ENCODE measurements at places on chromosomes 13 and 19. TPM values are rescaled to one million over a fixed set of nuclear protein-coding genes. Genes with fewer than 3 reads are reported as not detected.

CGB2 gene
- total RNA-seq, result not detected

DNA sequence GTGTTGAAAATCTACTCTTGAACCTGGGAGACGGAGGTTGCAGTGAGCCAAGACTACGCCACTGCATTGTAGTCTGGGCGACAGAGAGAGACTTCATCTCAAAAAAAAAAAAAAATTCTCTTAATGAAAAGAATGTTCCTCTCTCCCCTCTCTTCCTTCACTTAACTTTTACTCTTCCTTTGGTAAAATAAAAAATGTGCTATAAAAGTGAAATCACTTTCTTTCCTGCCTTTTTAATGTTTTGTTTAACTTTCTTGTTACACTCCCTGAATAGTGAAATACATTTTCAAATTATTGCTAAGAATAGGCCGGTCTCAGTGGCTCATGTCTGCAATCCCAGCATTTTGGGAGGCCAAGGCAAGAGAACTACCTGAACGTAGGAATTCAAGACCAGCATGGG lies 86.5 kb downstream of the DACH1 start:
- DNase-seq, result no peak

GRCh38 chr13:40774672-40775071 lies 3.7 kb upstream of the MRPS31 start:
- no peak for DNase-seq

DNA sequence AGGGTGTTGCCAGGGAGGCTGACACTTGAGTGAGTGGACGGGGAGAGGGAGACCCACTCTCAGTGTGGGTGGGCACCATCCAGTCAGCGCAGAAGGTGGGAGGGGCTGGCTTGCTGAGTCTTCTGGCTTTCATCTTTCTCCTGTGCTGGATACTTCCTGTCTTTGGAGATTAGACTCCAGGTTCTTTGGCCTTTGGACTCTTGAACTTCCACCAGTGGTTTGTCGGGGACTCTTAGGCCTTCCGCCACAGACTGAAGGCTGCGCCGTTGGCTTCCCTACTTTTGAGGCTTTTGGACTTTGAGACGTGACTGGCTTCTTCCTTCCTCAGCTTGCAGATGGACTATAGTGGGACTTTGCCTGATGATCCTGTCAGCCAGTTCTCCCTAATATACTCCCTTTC lies 4.3 kb upstream of the LENG8 start:
- no peak for DNase-seq

GRCh38 chr19:38081547-38082255 lies 142.3 kb downstream of the DPF1 start:
- DNase-seq, result no peak

DNA sequence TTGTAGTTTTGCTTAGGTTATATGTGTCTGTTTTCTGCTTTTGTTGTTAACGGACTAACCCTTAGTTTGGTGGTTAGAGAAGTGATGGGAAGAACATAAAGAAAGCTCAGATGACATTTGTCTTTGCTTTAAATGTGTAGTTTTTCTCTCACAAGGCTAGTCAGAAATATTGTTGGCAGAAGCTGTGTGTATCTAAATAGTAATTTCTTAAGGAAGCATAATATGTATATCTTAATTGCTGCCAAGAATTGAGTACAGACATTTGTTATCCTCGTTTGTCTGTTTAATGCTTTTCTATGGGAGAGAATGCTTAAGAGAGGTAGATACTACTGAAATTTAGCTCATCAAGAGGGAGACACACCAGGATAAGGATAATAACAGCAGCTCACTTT lies 2.7 kb downstream of the RGCC start:
- no peak for DNase-seq

DNA sequence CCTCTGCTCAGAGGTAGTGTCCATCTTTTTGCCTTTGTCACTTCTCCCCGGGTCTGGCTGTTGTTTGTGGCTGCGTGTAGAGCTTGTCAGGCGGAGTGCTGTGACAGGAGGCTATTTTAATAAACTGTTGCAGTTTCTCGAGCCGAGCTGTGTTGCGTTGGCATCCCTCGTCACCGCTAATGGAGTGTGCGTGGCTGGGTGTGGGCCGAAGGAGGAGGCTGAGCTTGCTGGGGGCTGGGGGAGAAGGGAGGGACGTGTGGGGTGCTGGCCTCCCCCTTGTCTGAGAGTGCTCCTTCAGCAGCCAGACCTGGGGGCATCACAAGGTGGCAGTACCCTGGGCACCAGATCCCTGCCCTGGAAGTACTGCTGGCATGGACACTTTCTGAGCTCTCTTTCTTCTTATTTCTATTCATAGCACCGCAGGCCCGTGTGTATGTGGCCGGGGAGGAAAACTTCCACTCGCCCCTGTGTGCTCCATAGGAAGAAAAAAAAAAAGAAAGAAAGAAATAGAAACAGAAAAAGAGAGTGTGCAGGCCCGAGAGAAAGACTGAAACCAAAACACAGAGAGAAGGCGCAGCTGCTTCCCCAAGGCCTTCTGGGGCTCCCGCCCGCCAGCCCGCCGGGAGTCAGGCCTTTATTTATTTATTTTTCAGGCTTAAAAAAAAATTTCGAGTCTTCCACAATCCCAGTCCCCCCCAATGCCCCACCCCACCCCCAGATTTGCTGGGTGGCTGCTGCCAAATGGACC lies 27.0 kb downstream of the NFIX start:
- DNase-seq, result no peak

- DNase-seq, result no peak
Observed at GRCh38 chr13:57799624-57800023, 168.1 kb downstream of the PCDH17 start.
